ENCODE measurements at places on chromosomes 2 and 18.

DNA sequence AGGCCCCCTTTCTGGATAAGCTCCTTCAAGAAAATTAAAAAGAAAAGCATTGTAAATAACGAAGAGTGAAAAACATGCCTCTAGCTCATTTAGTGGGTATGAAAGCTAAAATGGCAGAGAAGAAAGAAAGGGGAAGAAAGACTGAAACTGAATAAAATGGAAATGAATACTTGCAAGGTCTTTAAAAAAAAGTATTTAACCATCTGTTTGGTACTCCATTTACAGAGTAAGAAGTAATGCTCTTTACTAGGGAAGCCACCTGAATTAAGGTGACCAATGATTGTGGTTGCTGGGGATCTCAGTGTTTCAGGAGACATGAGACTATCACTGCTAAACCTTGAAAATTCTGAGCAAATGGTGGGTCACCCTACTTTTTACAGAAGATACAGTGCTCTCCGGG lies 17.7 kb upstream of the ARL5A start:
- no peak for DNase-seq

GRCh38 chr2:38685116-38685735 lies 19.3 kb downstream of the GALM start:
- DNase-seq: no peak

GRCh38 chr18:9319333-9319732 lies 15.2 kb upstream of the TWSG1 start:
- DNase-seq: no peak

DNA sequence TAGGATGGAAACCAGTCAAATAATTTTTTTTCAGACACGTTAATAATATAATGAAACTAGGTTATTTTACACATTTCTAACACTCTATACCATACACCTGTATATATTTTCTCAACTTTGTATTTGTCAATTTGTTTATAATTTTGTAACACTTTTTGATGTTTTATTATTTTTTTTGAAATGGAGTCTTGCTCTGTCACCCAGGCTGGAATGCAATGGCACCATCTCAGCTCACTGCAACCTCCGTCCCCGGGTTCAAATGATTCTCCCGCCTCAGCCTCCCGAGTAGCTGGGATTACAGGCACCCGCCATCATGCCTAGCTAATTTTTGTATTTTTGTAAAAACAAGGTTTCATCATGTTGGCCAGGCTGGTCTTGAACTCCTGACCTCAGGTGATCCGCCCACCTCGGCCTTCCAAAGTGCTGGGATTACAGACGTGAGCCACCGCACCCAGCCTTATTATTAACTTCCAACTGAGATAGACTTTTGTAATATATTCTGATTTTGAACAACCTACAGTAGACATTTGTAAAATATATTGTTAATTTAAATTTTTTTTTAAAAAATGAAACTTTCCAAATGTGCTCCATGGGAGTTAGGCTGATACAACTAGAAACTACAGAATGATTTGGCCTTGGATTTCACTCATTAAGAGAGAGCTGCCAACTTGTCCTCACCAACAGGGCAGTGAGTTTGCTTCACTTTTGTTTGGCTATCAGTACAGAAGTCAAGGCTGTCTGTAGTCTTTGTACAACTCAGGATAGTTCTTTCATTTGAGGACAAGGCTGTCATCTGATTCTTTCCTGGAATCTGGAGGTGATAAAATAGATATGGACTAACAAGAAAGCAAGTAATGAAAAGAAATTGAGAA lies 33.9 kb upstream of the COBLL1 start:
- no peak for DNase-seq

DNA sequence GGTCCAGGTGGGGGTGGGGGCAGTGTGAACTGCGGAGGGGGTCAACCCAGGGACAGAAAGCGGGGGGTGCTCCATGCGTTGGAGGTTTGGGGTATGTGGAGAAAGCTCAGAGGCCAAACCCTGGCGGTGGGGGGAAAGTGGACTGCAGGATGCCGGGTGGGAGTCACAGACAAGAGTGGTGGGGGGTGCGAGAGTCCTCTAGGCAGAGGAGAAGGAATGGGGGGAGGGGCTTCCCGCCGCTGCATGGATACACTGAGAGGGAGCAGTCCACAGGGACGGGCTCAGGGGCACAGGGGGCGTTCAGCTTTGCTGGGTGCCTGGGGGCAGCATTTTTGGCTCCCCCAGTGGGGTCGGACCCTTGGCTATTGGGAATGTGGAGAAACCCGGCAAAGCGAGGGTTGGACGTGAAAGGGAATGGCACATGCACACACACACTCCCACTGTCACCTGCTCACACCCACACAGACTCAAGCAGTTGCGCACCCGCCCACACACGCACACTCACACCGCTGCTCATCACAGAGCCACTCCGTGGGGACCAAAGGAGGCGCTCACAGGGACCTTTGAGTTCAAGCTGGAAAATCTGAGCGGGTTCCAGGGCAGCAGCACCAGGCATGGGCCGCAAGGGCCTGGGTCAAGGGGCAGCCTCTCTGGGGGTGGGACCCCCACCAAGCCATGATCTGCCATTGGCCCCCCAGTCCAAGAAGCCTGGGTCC lies 7.7 kb downstream of the GBX2 start:
- DNase-seq: no peak

- DNase-seq: no peak
Measured at GRCh38 chr18:9708057-9708433, at the start of gene RAB31. Gene RAB31, plus strand, starts transcription at chr18:9708301. Its CDS starts 105 bp downstream, at chr18:9708406.

DNA sequence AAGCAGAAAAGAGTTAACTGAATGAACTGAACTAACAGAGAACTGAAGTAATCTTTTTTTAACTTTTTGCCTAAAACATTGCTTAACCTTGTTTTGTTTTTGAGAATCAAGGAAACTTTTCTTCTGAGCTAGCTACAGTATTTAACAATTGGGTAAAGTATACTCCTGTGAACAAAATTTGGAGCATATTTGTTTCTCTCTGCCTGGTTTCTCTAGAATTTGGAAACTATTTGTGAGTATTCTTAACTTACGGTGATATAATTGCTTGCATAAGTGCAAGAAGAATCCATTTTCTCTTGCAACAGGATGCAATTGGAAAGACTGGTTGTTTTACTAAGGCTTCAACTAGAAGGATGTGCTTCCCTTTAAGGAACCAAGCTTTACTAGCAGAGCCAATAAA lies 65.9 kb upstream of the FAM98A start:
- no peak for DNase-seq

DNA sequence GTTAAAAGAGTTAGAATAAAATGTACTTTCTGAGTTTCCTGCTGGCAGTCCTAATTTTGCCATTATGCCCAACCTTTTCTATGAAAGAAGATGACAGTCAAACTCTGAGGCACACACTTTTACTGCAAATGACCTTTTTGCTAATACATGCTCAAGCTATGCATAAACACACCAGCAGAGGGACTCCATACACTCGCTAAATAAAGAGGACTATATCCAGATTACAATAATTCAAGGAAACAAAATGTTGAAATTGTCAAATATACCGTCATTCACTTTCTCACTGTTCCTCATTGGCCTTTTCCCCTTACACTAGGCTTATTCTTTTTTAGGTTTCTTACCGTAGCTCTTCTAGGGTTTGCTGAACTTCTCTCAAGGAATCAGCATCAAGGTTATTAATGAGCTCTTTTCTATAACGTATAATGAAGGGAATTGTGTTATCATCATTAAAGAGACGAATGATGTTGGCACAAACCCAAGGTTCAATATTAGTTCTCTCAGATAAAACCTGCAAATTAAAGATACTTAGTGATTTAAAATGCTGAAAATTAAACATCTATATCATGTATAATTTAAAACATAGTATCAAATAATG lies 25.7 kb downstream of the SRBD1 start:
- no peak for DNase-seq

DNA sequence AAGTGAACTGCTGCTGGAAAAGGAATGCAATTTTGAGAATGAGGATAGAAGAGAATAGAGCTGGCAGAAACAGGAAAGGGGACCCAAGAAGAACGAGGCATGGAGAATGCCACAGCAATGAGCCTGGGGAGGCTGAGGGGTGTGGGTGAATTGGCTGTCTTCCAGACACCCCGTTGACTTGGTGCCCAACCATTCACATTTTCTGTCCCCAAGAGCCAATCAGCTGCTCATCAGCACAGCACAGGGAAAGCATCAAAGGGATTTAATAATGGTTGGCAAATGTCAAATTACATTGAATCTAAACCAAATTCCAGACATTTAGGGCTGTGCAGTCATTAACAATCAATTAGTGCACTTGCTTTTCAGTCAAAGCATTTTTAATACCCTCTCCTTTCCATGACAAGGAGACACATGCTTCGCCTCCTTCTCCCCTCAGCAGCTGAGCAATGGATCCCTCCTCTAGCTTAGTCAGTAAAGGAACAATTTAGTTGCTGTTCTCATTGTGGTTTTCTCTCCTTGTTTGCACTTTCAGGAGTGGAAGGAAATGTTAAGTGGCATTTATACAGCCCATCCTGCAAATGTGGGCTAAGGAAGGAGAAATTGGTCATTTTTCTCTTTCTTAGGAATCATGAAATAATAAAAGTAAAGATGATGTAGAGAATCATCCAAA lies 98.8 kb downstream of the KLF7 start:
- DNase-seq: no peak

DNA sequence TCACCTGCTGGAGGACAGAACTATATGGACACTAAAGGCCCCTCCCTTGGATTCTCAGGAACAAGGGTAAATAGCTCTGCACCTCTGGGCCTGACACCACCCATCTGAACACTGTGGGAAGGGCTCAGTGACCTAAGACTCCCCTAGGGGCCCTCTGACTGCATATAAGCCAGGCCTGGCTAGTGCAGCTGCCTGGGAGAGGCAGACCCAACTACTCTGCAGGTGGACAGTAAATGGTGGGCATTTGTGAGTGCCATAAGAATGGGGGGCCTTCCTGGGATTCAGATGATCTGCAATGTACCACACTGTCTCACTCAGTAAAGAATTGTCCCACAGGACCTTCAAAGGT lies 11.2 kb upstream of the WIPF1 start:
- no peak for DNase-seq

GRCh38 chr2:219631904-219632759 lies 4.7 kb downstream of the SLC4A3 start:
- DNase-seq: no peak
